ENCODE measurements at places on chromosomes 12 and 14. TPM values are rescaled to one million over a fixed set of nuclear protein-coding genes. Genes with fewer than 3 reads are reported as not detected.

Gene NELL2
- 67.0 TPM for total RNA-seq

Gene PDE3A
- total RNA-seq, result 0.02 TPM

Gene ACSM4
- total RNA-seq, result not detected

Gene NPC2
- total RNA-seq, result 17.1 TPM

Gene NUP107
- total RNA-seq, result 132 TPM

Gene MIA2
- 19.5 TPM for total RNA-seq

Gene CARMIL3
- total RNA-seq, result 1.5 TPM

Gene SLC10A1
- total RNA-seq, result not detected

Gene TRPV4
- not detected for total RNA-seq

Gene KLRK1
- total RNA-seq, result 145 TPM

Gene KCNA1
- not detected for total RNA-seq

Gene INSM2
- 0.07 TPM for total RNA-seq

Gene KERA
- not detected for total RNA-seq

Gene VRK1
- 72.2 TPM for total RNA-seq

Gene STON2
- total RNA-seq, result 0.22 TPM

Gene TTC9
- 5.8 TPM for total RNA-seq

Gene SLC6A13
- 0.31 TPM for total RNA-seq

Gene ERP27
- total RNA-seq, result 2.1 TPM

Gene OXA1L
- 126 TPM for total RNA-seq

Gene MEG3
- not detected for total RNA-seq

Gene ASCL1
- not detected for total RNA-seq

Gene KRT71
- total RNA-seq, result not detected

Gene STAC3
- total RNA-seq, result 1.4 TPM

Gene LBHD2
- not detected for total RNA-seq

Gene SERPINA10
- not detected for total RNA-seq

Gene SDR9C7
- total RNA-seq, result not detected

Gene INHBE
- total RNA-seq, result 0.61 TPM

Gene MIPOL1
- total RNA-seq, result not detected

Gene SELPLG
- total RNA-seq, result 37.7 TPM

Gene DYRK4
- 29.5 TPM for total RNA-seq

Gene GLT1D1
- 0.24 TPM for total RNA-seq

Gene DLK1
- total RNA-seq, result not detected

Gene CLEC14A
- not detected for total RNA-seq

Gene DCN
- not detected for total RNA-seq

Gene CCDC38
- total RNA-seq, result 0.24 TPM

Gene CPNE6
- total RNA-seq, result not detected

Gene FAIM2
- 0.44 TPM for total RNA-seq

Gene MORN3
- 2.5 TPM for total RNA-seq

Gene ACRBP
- total RNA-seq, result 1.8 TPM

Gene POTEG
- not detected for total RNA-seq
